Activated T-cell treated with anti-CD3 and anti-CD28 coated beads, Interleukin-2, amount 50 U/mL, for 24 hours (primary cell): ENCODE measurements at places on chromosomes 2 and 18.

DNA sequence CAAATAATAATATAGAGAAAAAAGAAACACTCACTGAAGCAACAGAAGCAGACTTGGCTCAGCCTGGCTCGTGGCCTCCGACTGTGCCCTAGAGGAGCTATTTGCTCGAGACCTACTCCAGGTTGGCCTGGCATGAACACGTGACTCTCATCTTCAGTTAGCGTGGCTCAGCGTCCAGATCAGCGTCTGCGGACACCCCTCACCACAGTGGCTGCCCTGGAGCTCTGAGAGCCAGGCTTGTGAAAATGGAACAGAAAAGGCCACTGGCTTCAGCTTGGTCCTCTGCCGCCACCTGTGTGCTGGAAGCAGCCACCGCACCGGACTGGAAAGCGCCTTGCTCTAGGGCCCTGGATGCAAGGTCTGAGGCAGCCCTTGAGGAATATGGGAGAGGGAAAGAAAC, 1184.0 kb upstream of the GYPC start:
- H3K36me3 ChIP-seq, result no peaks in the 10 kb centered on the region
- H3K4me3 ChIP-seq, result no peak overlapping the region
- no peak for DNase-seq

GRCh38 chr2:178819147-178819875, 12.1 kb upstream of the TTN start:
- H3K4me3 ChIP-seq, result no peak overlapping the region
- no peaks in the 10 kb centered on the region for H3K27me3 ChIP-seq
- H3K36me3 ChIP-seq, result no peaks in the 10 kb centered on the region
- DNase-seq, result no peak
- H3K27ac ChIP-seq, result no peak overlapping the region
- H3K4me1 ChIP-seq, result peaks cover 4% of the 10 kb centered on the region

- peaks cover 3% of the 10 kb centered on the region for H3K36me3 ChIP-seq
- no peaks in the 10 kb centered on the region for H3K4me1 ChIP-seq
- H3K4me3 ChIP-seq, result no peak overlapping the region
Measured at GRCh38 chr2:28089486-28089885, 199.0 kb downstream of the BABAM2 start.

DNA sequence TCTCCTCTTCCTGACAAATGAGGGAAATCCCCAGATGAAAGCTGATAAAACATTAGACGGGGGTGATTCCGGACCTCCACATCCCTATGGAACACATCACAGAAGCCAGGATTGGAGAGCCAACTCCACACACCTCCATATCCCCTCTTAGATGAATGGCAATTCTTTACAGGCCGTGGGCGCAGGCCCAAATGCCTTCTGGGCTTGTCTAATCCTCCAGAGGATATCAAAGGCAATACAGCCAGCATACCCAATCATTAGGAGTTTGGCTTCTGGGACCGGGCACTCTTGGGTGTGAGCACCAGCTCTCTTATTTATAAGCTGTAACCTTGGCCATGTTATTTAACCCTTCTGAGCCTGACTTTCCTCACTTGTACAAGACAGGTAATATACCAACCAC, 15.0 kb upstream of the CYP1B1 start:
- no peaks in the 10 kb centered on the region for H3K36me3 ChIP-seq
- peaks cover 9% of the 10 kb centered on the region for H3K4me1 ChIP-seq
- H3K4me3 ChIP-seq, result no peak overlapping the region
- H3K27me3 ChIP-seq, result peaks cover 61% of the 10 kb centered on the region
- DNase-seq, result no peak

- no peak for DNase-seq
- H3K4me3 ChIP-seq, result no peak overlapping the region
- H3K36me3 ChIP-seq, result no peaks in the 10 kb centered on the region
Measured at GRCh38 chr2:30022444-30023071, 101.2 kb upstream of the ALK start.

- H3K27ac ChIP-seq, result no peak overlapping the region
- H3K4me3 ChIP-seq, result no peak overlapping the region
- H3K36me3 ChIP-seq, result no peaks in the 10 kb centered on the region
- DNase-seq, result no peak
Measured at GRCh38 chr2:55451699-55452098, 32.0 kb upstream of the CCDC88A start.

GRCh38 chr2:46887028-46887885, 28.3 kb downstream of the MCFD2 start:
- no peaks in the 10 kb centered on the region for H3K36me3 ChIP-seq
- H3K27ac ChIP-seq, result no peak overlapping the region
- no peak overlapping the region for H3K4me3 ChIP-seq

- H3K4me3 ChIP-seq, result no peak overlapping the region
Measured at GRCh38 chr2:24517247-24517646, 26.2 kb downstream of the NCOA1 start.

DNA sequence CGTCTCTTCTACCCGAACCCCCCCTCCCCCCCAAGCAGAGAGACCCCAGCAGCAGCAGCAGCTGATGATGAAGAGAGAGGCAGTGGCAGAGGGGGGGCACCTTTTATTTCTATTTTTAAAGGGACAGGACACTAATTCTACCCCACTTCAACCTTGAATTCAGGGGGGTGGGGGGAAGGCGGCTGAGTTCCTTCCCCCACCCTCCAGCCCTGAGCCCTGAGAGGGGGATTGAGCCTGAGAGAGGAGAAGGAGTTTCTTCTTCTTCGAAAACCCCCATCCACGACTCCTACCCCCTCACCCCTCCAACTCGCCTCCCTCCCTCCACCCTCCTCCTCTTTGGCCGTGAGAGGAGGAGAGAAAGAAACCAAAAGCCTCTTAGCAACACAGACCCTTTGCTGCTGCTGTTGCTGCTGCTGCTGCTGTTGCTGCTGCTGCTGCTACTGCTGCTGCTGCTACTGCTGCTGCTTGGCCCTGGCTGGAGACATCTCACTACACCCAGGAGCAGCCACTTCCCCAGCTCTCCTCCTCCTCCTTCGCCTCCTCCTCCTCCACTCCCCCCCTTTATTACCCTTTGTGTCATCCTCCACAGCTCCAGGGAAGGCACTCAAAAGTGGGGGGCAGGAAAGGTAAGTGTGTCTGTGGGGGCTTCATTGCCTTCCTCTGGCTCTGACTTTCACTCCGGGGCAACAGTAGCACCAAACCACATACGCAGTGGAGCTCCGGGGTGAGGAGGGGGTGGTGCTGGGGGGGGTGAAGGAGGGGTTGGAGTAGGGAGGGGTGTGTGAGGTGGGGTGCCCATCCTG, at the start of gene MBD5:
Gene MBD5 (plus strand): TSS at position 33 of the 803 bp plus-strand sequence.
- peaks cover 30% of the 10 kb centered on the region for H3K36me3 ChIP-seq
- no peaks in the 10 kb centered on the region for H3K27me3 ChIP-seq
- peak within 1 kb of the TSS; percentile 99 for H3K4me3 ChIP-seq
- DNase-seq, result no peak
- H3K27ac ChIP-seq, result peak within 1 kb of the TSS; percentile 97

- H3K4me3 ChIP-seq, result no peak overlapping the region
- H3K27me3 ChIP-seq, result no peaks in the 10 kb centered on the region
- no peak for DNase-seq
- H3K27ac ChIP-seq, result no peak overlapping the region
- H3K4me1 ChIP-seq, result no peaks in the 10 kb centered on the region
- H3K36me3 ChIP-seq, result peaks cover 8% of the 10 kb centered on the region
Measured at GRCh38 chr2:36451512-36451911, 95.9 kb downstream of the CRIM1 start.

- no peak overlapping the region for H3K27ac ChIP-seq
- no peak for DNase-seq
- no peak overlapping the region for H3K4me3 ChIP-seq
- peaks cover 2% of the 10 kb centered on the region for H3K27me3 ChIP-seq
- no peaks in the 10 kb centered on the region for H3K4me1 ChIP-seq
Measured at GRCh38 chr2:128466376-128466775, 147.7 kb upstream of the HS6ST1 start.

GRCh38 chr2:183495589-183496267, 371.5 kb downstream of the NUP35 start:
- H3K27ac ChIP-seq, result no peak overlapping the region
- H3K27me3 ChIP-seq, result no peaks in the 10 kb centered on the region
- no peak for DNase-seq

- H3K4me3 ChIP-seq, result no peak overlapping the region
- H3K4me1 ChIP-seq, result no peaks in the 10 kb centered on the region
- H3K36me3 ChIP-seq, result no peaks in the 10 kb centered on the region
- H3K27ac ChIP-seq, result no peak overlapping the region
- DNase-seq, result no peak
Measured at GRCh38 chr18:11104307-11104706, 45.1 kb downstream of the PIEZO2 start.

- no peak overlapping the region for H3K27ac ChIP-seq
- H3K4me1 ChIP-seq, result no peaks in the 10 kb centered on the region
- no peaks in the 10 kb centered on the region for H3K36me3 ChIP-seq
- H3K27me3 ChIP-seq, result no peaks in the 10 kb centered on the region
Measured at GRCh38 chr2:33011373-33011772, 64.6 kb downstream of the LTBP1 start.

GRCh38 chr18:62336618-62337017, 11.5 kb downstream of the TNFRSF11A start:
- no peak overlapping the region for H3K27ac ChIP-seq
- no peak for DNase-seq
- H3K4me3 ChIP-seq, result no peak overlapping the region
- H3K36me3 ChIP-seq, result no peaks in the 10 kb centered on the region
